ENCODE measurements at places on chromosomes 11 and 22. TPM values are rescaled to one million over a fixed set of nuclear protein-coding genes. Genes with fewer than 3 reads are reported as not detected.

GRCh38 chr11:112211536-112211935, 14.7 kb upstream of the PTS start:
- no peak for DNase-seq

MYO7A gene
- not detected for total RNA-seq

OR52B2 gene
- 0.26 TPM for total RNA-seq

THAP7 gene
- 43.9 TPM for total RNA-seq
